Epithelial cell of proximal tubule (primary cell): ENCODE measurements at places on chromosomes 1 and 21. TPM values are rescaled to one million over a fixed set of nuclear protein-coding genes. Genes with fewer than 3 reads are reported as not detected.

The FCRL1 gene
- not detected in 2 replicates for total RNA-seq

The GUK1 gene
- 242 and 269 TPM in 2 replicates for total RNA-seq

The DEPDC1 gene
- 41.2 and 44.6 TPM in 2 replicates for total RNA-seq

The UTS2 gene
- not detected in 2 replicates for total RNA-seq

The AMY1B gene
- total RNA-seq, result not detected in 2 replicates

The TNNT2 gene
- 0.17 TPM in 1 of 2 replicates, not detected in the other for total RNA-seq

The TTC39A gene
- 15.1 and 21.3 TPM in 2 replicates for total RNA-seq

The GBP2 gene
- total RNA-seq, result 2.2 and 2.7 TPM in 2 replicates

The TNFRSF8 gene
- total RNA-seq, result 0.35 and 0.87 TPM in 2 replicates

The FAM78B gene
- total RNA-seq, result not detected in 2 replicates
